RCC 7860 (cell line): ENCODE measurements at places on chromosomes 12 and 14.

GRCh38 chr12:70094467-70094866 is 148.8 kb upstream of the CNOT2 start:
- DNase-seq = no peak

DNA sequence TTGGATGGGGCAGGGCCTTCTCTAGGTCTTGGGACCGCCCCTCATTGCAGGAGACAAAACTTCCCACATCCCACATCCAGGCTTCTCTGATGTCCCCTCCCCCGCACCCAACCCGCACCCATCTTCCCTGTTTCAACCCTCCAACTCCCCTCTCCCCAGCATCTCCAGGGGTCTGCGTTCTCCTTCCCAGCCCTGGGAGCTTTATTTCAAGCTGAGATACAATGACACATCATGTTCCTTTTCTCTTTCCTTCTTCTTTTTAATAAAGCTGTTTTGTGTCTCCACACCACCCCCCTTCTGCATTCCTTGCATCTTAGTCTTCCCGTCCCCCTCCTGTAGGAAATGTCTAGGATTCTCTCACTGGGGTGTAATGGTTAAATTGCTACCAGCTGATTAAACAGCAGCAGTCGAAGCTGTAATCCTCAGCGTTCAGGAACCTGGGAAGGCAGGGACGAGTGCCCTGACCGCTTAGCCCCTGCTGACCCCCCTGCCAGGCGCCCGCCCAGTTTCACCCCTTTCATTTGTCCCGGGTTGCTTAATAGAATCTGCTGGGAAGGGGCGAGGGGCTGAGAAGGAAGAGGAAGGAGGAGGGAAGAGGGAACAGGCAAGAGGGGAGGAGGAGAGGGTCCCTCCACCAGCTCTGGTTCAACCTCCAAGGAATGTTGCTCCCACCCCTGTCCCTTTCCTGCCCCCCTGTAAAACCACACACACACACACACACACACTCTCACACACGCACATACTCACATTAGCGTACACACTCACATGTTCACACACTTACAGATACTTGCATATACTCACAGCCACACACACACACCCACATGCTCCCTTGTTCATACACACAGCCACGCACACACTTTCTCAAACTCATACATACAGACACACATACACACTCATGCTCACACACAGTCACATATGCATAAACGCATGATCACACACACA is 104.5 kb upstream of the MED13L start:
- peak; percentile 92 for DNase-seq

DNA sequence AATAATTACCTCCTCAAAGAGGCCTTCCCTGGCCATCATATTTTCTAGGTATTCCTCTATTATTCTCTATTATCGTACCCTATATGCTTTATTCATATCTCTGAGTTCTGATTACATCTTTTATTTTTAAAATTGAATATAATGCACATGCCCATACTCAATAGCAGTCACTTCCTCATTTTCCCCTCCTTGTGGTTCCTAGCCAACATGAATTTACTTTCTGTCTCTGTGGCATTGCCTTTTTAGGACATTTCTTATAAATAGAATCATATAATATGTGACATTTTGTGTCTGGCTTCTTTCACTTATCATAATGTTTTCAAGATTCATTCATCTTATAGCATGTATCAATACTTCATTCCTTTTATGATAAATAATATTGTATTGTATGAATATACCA is 74.4 kb upstream of the TRHDE start:
- DNase-seq = no peak

GRCh38 chr12:6154730-6155459 is 30.4 kb upstream of the VWF start:
- no peak for DNase-seq

DNA sequence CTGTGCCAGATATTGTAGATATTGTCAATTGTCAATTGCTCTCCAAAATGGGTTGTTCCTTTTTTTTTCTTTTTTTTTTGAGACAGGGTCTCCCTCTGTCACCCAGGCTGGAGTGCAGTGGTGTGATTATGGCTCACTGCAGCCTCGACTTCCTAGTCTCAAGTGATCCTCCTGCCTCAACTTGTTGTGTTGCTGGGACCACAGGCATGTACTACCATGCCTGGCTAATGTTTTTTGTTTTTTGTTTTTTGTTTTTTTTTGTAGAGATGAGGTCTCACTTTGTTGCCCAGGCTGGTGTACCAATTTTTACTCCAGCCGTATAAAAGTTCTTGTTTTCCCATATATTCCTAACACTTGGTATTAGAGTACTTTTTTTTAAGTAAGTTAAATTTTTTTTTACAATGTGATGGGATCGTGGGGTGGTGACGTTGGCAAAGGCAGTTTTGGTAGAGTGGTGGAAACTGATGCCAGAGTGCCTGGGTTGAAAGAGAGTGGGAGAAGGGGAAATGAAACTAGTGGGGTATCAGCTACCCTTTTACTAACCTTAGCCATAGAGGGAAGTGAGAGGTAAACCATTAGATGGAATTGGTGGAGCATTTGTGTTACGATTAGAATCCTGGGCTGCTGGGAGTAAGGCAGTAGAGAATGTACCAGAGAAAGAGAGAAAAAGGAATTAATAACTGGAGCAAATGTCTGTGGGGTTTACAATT is 33.0 kb upstream of the CFAP54 start:
- no peak for DNase-seq
